ENCODE measurements at places on chromosomes 7 and 10.

DNA sequence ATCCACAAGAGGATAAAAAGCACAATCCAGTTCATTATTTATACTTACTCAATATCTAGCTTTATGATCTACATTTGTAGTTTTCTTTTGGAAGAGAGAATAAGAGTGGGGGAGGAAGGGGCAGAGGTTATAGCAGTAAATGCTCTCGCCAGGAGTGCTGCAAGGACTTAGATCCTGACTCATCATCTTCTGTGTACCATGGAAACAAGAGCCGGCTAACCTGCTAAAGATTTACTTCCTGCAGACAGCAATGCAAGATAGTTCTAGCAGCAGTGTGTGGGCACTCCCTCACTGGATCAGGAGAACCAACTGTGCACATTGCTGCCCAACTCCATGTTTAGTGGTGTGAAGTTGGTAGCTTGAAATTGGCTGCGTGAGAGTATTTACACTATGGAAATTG, 47.7 kb upstream of the TRIL start:
- no peak for DNase-seq

- no peak for DNase-seq
These were observed 10.6 kb upstream of the PRTFDC1 start for GRCh38 chr10:24962995-24963394.

DNA sequence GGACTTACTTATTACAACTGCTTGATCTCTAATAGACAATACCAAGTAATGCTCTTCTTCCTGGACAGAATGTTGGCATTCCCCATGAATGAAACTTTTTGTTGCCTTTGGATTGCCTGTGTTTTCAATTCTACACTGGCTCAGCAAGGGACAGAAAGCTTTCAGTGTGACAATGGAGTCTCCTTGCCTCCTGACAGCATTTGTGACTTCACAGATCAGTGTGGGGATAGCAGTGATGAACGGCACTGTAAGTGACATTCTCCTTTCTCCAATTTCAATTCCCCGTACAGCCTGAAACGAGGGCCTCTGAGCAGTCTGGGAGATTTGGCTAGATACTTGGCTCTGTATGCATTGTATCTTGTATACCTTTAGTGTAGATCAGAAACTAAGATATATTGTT, 290 bp downstream of the MALRD1 start:
- DNase-seq = no peak

GRCh38 chr7:112182749-112183148, 23.4 kb downstream of the DOCK4 start:
- no peak for DNase-seq

- DNase-seq = peak; percentile 53
These were observed 95.2 kb upstream of the FAM133B start for GRCh38 chr7:92685136-92686042.

DNA sequence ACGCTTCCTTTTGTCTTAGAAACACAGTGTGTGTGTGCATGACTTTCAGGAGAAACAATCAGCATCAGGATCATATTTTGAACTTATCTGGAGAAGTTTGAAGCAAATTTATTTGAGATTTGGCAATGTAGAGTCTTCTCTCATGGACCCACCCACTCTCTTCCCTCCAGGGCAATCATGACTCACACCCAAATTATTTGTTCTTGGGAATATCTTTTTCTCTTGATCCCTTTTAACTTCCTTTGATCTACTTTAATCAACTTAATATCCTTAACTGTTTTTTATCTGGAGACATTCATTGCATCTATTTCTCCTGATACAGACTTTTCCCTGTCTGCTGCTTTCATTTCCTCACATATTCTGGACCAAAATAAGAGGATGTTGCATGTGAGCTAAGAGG, 1174.3 kb downstream of the GATA3 start:
- DNase-seq = no peak

DNA sequence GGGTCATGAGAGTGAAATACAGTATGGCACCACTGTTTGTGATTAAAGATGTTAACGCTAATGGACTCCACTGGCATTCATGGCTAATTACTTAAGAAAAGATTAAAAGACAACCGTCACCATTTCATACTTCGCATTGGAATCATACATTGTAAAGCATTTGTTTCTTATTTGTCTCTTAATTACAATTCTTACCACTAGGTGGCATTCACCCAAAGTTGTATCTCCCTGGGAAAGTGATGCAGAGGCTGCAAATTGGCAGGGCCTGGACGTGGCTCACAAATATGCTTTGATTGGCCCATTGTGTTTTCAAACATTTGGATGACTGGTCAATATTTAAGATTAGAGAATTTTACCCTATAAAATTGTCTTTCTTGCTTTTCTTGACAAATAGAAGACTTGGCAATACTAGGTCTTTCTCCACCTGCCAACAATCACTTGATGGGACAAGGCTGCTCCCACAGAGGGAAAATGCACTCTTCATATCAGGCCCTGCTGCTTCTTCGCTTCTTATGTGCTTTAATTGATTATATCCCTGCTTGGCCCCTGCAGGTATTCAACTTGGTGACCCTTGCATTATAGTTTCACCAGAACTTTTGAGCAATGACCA, 72.1 kb upstream of the STARD3NL start:
- DNase-seq = no peak

DNA sequence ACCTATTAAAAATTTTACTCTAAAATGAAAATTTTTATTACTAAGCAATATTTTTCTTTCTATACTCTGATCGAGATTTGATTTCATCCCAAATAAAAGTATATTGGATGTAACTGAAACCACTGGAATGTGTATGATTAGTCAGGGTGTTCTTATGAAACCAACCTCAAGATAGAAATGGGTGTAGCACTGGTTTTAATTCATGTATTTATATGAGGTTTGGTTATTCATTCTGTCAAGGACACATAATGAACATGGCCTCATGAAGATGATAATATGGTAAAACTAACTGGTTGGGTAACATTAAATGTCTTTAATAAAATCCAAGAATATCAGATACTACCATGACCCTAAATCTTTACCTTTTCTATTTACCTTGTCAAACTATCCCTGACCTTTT, 197.7 kb downstream of the SEMA3A start:
- no peak for DNase-seq

- no peak for DNase-seq
These were observed 14.8 kb downstream of the CCL24 start for GRCh38 chr7:75798770-75799169.

GRCh38 chr10:17882557-17882956, 69.2 kb upstream of the SLC39A12 start:
- DNase-seq = no peak

GRCh38 chr7:22352887-22353286, 4.1 kb downstream of the RAPGEF5 start:
- DNase-seq = no peak

DNA sequence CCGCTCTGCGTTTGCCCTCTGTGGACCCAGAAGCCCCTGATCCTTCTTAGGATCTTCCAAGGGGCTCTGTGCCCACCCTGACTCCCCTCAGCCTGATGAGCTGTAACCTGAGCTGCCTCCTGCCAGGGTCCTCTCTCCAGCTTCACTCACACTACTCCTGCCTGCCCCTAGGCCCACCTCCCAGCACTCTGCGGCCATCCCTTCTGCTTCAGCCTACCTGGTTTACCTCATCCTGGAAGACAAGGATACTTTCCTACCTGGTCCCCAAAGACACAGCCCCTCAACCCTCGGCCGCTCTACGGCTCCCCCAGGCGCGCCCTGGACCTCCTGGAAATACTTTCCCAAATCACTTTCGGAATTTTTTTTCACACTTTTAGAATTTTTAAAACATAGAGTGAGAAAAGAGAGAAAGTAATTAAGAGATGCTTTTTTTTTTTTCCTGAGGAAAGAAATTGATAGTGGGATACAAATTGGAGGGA, 6.4 kb upstream of the ZNF862 start:
- DNase-seq = no peak

DNA sequence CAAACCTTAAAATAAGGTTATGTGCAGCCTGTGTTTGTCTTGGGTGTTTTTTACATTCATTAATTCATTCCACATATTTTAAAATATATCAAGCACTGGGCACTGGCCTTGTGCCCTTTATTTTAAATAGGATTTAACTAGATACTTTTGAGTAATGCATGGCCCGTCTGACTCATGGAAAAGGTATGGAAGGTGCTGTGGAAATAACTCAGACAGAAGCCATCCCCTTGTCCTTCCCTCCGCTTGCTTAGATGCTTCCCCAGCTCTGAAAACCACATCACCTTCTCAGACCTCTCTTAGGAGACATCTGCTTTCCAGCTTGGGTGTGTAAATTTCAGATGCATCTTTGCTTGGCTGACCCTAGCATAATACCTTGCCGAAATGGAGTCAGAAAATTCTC, 30.5 kb downstream of the SLC18A2 start:
- no peak for DNase-seq

DNA sequence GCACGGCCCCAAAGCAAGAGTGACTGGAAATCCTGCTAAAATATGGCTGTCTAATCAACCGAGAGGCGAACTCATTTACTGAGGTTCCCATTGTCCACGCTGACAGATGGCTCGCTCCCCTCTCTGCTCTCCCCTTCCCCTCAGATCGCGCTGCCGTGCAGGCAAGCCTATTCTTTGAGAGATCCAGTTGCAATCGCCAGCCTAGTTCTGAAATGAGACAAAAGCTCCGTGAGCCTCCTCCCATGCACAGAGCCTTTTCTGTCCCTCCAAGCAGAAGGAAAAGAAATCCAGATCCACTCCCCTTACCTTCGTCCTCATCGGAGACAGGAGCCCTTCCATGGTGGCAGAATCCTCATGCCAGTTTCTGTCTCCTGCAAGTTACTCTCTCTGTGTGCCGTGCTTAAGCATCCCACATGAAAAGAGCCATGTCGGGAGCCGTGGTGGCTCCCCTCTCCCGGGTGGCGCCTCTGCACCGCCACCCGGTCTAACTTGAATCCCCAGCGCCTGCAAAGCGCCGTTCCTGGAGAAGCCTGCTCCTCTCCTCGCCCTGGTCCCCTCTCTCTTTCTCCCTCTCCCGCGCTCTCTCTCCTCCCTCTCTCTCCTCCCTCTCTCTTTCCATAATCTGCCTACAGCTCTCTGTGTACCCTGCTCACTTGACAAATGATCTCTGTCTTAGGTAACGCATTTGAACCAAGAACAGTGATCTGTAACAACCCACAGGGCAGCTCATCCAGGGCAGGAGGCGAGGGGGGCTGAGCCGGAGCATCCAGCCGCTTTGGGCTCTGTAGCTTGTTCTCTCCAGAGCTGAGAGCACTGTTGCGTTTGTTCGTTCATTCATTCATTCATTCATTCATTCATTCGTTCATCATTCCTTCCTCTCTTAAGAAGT, 156.8 kb downstream of the FRMD4A start:
- no peak for DNase-seq

- DNase-seq = no peak
These were observed 128.7 kb downstream of the KBTBD2 start for GRCh38 chr7:32762925-32763293.

DNA sequence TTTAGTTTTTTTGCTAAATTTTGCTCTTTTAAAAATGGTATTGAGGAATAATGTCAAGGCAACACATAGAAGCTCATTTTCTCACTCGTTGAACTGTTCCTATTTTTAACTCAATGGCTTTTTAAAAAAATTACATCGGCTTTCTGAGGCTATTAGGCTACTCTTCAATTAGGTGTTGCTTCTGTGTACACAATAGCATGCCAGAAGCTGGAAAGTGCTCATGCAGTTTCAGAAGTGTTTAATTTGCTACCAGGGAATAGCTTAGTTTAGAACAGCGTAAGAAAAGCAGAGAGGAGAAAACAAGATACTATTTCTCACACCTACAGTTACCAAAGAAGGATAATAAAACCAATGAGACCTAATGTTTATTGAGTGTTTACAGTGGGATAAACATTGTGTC, 157.4 kb downstream of the NXPH1 start:
- no peak for DNase-seq

GRCh38 chr10:120174491-120174890, 282.0 kb downstream of the SEC23IP start:
- no peak for DNase-seq

DNA sequence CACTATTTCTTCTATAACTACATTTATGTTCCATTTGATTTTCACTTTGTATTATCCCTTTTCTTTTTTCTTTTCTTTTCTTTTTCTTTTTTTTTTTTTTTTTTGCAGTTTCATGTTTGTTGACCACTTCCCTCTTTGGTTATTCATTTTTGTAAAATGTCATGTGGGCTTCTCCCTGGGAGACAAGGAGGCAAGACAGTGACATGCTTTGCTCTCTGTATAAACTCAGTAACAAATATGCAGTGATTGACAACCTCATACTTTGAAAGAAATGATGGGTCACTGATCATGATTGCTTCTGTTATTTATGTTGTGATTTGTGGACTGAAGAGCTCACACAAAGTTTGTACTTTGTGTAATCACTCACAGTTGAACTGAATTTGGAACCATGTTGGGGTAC, 90.2 kb upstream of the ABI1 start:
- DNase-seq = no peak

GRCh38 chr10:56874950-56875349, 513.9 kb upstream of the ZWINT start:
- no peak for DNase-seq

DNA sequence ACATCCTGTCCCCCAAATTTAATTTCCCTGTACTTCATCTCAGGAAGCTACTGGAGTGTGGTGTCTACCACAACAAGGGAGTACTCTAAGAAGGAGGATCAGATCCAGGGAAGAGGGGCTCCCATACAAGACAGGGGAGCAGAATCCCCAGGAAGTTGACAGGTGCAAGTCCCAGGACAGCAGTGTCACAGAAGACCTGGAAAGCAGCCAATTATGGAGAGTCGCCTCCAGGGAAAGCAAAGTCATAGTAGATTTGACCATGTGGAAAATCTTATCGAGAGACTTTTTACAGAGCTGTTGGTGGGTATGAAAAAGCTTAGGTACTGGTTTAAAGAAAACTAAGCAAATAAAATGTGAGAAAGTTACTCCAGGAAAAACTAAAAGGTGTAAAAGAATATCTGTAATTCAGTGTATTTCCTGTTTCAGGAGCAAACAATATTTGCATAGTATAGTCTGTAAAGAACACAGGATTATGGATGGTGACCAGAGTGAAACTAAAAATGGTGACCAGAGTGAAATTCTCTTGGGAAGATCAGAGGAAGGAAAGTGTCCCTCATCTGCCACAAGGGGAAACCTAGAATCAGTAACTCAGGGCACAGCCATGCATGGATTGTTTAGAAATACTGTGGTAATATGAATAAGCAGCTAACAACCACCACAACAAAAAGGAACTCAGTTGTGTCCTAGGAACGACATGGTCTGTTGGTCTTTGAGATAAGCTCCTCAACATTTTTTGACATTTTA, 44.5 kb downstream of the LANCL2 start:
- DNase-seq = no peak

DNA sequence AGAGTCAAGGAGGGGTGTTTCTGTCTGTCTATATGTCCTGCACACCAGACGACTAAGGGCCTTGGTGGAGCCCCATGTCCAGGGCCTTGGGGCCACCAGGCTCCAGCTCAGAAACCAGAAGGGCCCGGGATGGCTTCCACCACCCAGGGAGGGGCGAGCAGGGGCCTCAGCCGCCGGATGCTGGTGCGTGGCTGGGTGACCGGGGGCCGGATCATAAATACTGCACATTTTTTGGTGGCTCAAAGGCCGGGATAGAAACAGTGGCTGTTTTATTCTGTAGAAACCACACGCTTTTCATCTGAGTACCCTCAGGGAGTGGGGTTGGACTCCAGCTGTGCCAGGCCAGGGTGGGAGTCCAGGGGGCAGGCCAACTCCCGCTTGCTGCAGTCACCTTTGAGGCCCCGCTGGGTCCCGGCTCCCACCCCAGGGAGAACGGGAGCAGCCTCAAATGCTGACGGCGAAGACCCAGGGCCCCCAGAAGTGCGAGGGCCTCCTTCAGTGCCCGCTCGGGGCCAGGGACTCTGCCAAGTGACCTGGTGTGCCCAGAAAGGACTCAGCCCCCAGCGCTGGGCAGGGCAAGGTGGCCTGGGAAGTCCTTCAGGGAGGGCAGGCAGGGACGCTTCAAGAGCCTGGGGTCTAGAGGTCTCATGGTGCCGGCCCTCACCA, 28.2 kb downstream of the PDGFA start:
- DNase-seq = no peak

- no peak for DNase-seq
These were observed 34.9 kb upstream of the TLL2 start for GRCh38 chr10:96548589-96548988.
